ENCODE measurements at places on chromosomes 4 and X.
A peak's percentile ranks its signal among the peaks of the same experiment; 100 is the strongest.

- DNase-seq: peak; percentile 4
These were observed 23.6 kb downstream of the ATP5ME start for GRCh38 chr4:650461-650860.

GRCh38 chrX:107272431-107272921 lies 66.1 kb downstream of the DNAAF6 start:
- peak; percentile 22 for DNase-seq

DNA sequence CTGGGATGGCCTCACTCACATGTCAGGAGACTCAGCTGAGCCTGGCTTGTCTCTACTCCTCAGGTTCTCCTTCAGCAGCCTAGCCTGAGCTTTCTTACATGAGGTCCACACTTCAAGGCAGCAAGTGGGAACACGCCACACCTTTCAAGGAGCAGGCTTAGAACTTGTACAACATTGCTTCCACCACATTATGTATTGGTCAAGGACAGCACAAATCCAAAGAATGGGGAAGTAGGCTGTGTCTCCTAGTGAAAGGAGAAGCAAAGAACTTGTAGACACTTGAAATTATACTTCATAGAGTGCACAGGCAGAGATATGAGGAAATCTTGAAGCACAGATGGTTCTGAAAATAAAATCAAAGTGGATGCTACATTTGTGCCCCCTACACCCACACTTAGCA lies 120.9 kb upstream of the NOCT start:
- DNase-seq: no peak

DNA sequence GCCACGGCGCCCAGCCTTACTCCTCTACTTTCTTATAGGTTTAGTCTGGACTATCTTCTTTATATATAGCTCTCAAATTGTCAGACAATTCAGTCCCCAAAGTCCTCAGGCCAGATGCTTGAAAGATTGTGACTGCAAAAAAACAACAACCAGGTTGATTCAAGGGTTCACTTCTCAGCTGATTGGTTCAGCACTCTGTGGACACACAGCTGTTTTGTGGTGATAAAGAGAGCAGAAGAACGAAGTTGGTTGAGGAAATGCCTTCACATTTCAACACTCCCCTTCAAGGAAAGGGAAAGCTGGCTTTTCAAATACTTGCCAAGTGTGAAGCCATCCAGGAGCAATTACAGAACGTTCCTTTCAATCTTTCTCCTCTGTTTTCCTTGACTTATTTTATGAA lies 166.8 kb downstream of the SHROOM3 start:
- no peak for DNase-seq

- DNase-seq: no peak
These were observed 3.7 kb upstream of the C4orf36 start for GRCh38 chr4:86895692-86896488.

DNA sequence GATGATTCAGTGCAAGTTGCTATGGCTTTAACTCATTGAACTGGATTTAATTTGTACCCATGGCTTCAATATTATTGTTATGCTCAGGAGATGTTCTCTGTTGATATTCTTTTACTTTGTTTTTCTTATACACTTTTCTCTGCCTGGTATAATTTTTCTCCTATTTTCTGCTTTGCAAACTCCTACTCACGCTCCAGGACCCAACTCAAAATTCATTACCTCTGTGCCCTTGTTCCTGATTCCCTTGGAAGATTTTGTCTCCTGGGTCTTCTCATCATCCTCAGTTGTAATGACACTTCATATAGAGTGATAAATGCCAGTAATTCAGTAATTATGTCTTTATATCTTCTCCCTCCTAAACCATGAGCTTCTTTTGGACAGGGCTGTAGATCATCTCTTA lies 259.9 kb upstream of the JADE1 start:
- no peak for DNase-seq

DNA sequence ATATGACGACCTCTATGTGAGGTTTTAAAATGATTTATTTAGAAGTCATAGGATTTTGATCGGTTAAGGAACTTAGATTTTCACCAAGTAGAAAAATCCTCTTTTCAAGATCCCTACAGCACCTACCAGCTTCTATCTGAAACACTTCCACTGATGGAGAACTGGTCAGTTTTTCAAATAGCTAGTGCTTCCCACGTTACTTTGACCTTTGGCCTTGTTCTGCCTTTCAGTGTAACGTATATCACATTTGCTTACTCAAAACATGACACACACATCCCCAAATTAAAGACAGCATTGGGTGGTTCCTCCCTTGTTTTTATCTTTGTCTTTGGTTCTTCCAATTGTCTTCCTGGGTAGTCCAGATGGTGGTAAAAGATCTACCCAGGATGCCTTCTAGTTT lies 6.6 kb downstream of the LNX1 start:
- no peak for DNase-seq

- no peak for DNase-seq
These were observed 50.8 kb upstream of the EDNRA start for GRCh38 chr4:147430111-147430510.

GRCh38 chrX:66684196-66684595 lies 45.3 kb upstream of the EDA2R start:
- DNase-seq: no peak

DNA sequence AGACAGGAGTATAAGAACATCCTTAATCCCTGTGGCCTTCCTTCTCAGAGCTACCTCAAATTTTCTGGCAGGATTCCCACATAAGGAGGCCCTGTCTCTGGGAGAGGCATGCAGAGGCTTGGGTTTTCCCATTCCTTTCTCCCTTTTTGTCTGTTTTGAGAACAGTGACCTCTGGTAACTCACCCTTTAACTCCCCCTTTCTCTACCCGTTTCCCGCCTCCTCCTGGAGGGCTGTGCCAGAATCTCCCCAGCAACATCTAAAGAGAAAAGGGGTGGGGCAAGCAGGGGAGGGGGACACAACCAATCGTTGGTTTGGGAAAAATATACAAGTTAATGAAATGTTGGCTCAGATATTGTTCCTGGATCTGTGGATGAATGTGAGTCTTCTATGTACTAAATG lies 303.7 kb upstream of the IRS4 start:
- no peak for DNase-seq

- no peak for DNase-seq
These were observed 167.8 kb downstream of the GASK1B start for GRCh38 chr4:158005021-158005420.

DNA sequence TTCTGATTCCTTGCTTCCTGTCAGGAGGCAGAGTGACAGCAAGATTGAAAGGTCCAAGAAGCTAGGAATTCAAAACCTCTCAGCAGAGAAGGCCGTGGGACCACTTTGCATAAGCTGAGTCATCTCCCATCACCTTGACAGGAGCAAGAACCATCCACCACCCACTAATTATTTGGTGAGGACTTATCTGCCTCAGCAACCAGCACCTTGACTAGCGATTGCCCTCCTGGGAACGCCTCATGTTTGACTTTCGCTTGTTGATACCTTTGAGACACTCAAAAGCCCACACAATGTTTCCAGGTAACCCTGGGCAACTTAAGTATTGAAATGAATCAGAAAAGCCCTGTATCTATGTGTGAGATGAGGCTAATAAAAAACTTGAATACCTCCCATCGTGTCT lies 233.5 kb upstream of the GYPA start:
- no peak for DNase-seq

DNA sequence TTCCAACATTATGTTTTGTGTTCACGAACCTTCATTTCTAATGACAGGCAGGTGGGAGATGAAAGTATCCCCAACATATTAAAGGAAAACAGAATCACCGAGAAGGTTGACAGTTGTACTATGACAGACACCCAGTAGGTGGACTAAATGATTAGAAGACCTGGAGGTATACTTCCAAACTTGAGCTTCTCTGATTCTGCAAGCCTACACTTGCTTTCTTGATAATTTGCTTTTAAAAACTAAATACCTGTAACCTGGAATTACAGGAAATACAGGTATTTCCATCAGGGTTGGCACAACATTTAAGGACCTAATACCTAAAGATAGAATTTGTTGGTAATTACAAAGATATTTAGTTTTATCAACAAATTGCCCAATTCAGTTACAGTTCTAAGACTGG lies 43.4 kb downstream of the C4orf51 start:
- no peak for DNase-seq

Measured in mucosa of descending colon (tissue), 3 donors.